ENCODE measurements at places on chromosomes 3 and 15. TPM values are rescaled to one million over a fixed set of nuclear protein-coding genes. Genes with fewer than 3 reads are reported as not detected.

The C3orf80 gene
- total RNA-seq = not detected

The LTK gene
- 11.9 TPM for total RNA-seq

The DAZL gene
- total RNA-seq = not detected

- no peaks in the 10 kb centered on the region for H3K27me3 ChIP-seq
- DNase-seq = no peak
- H3K27ac ChIP-seq = no peak overlapping the region
- no peaks in the 10 kb centered on the region for H3K36me3 ChIP-seq
These were observed 114.7 kb upstream of the LMOD3 start for GRCh38 chr3:69236812-69237707.

- no peaks in the 10 kb centered on the region for H3K36me3 ChIP-seq
- no peak overlapping the region for H3K27ac ChIP-seq
These were observed 57.2 kb downstream of the POLQ start for GRCh38 chr3:121488628-121489027.
